Heart left ventricle (tissue), 16 donors: ENCODE measurements at places on chromosomes 7 and 10.

DNA sequence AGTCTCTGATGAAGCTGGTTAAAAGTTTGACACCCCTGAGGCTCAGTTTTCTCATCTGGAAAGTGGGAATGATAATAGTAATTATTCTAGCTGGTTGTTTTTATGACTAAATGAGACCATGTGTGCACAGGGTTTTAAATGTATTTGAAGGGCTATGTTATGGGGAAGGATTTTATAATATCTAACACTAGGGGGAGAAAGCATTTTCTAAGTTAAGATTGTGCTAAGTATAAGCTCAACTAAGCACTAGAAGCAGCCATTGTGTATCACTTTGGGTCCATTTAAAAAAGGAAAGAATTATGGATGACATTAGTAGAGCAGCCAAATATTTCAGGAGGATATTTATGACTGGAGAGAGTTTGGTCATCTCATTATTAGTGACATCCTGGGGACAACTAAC, 49.5 kb upstream of the CREB5 start:
- no peak for DNase-seq

- no peak for DNase-seq
Observed at GRCh38 chr10:29319205-29319781, 30.4 kb downstream of the LYZL1 start.

DNA sequence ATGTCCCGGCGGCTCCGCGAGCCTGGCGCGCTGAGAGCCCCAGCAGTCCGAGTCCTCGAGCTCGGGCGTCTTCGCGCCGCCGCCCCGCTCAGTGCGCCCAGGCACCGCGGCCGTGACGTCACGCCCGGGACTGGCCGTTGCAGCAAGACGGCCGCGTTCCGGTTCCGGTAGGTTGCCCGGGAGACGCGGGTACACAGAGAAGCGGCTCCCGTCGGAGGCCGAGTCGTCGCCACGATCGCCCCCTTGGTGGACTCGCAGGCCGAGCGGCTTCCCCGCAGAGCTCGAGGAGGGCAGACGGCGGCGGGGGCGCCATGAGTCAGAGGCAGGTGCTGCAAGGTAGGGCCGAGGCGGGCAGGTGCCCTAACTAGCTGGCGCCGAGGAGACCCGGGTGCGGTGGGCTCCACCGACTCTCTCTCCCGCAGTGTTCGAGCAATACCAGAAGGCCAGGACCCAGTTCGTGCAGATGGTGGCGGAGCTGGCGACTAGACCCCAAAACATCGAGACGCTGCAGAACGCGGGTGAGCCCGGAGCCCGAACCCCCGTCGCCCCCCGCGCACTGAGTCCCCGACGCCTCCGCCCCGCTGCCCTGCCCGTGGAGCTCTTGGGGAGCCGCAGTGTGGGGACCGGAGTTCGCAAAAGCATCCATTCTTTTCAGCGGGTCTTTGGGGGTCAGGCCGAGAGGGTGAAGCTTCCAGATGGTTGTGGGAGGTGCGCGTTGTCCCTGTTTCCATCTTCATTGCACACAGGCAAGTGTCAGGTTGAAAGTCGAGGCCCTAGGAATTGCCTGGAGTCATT, at the start of gene SPAG6:
Gene SPAG6, plus strand, starts transcription at position 196 of the 795 bp plus-strand sequence. Its CDS starts 116 bp downstream, at position 312.
- peak; percentile 46 for DNase-seq

GRCh38 chr10:128463991-128464760, 338.0 kb upstream of the MKI67 start:
- peak; percentile 76 for DNase-seq

GRCh38 chr7:1741751-1742554, 71.9 kb downstream of the ELFN1 start:
- no peak for DNase-seq

- DNase-seq, result peak; percentile 81
Observed at GRCh38 chr10:80196270-80196949, 8.9 kb downstream of the ANXA11 start.

DNA sequence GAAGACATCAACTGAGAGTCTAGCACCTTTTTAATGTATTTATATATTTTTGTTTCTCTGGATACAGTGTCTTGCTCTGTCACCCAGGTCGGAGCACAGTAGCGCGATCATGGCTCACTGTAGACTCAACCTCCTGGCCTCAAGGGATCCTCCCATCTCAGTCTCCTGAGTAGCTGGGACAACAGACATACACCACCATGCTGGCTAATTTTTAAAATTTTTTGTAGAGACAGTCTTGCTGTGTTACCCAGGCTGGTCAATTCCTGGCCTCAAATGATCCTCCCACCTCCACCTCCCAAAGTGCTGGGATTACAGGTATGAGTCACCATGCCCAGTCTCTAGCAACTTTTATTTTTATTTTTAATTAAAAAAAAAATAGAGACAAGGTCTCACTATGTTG, 51.4 kb upstream of the ANLN start:
- no peak for DNase-seq

DNA sequence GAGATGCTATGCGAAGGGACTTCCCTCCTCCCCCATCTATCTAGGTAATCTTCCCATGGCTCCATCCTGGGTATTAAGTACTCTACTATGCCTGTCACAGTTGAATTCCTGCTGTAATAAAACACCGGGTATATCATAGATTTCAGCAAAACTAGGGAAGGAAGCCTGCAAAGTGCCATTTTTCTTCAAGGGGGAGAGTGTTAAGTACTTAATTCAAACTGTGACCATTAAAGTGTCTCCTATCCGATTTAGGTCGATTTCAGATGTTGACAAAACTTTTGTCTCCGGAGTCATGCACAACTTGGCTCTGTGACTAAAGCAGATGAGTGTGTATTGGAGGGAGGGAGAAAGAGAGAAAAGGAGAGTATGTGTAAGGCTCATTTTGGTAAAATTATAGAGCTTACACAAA, 4.6 kb downstream of the HOXA4 start:
- DNase-seq, result no peak

GRCh38 chr7:295155-296154, 5.5 kb downstream of the FOXL3 start:
- no peak for DNase-seq

DNA sequence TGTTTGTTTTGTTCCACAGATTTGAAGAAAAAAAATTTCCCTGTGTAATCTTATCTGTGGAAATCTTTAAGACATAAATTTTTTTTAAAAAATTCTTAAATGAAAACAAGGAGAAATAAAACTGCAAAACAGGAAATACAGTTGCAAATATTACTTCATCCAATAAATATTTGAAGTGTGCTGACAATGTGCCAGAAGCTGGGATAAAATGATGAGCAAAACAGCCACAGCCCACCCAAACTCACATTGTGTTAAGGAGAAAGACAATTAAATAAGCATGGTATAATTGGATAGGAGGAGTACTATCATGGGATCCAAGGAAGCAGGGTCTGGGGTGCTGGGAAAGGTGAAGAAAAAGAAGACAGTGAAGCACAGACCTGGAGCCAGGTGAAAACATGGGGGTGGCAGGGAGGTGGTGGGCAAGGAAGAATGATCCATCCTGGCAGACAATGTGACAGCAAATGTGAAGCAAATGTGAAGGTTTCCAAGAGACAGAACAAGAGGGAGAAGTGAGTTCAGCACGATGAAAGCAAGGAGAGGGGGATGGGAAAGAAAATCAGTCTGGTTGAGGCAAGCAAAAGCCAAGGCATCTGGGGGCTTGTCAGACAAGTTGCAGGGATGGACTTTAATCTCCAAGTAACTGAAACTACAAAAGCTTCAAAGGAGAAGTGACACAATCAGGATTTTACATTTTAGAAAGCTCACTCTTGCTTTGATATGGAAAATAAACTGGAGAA, 135.9 kb downstream of the HIBADH start:
- DNase-seq, result no peak

DNA sequence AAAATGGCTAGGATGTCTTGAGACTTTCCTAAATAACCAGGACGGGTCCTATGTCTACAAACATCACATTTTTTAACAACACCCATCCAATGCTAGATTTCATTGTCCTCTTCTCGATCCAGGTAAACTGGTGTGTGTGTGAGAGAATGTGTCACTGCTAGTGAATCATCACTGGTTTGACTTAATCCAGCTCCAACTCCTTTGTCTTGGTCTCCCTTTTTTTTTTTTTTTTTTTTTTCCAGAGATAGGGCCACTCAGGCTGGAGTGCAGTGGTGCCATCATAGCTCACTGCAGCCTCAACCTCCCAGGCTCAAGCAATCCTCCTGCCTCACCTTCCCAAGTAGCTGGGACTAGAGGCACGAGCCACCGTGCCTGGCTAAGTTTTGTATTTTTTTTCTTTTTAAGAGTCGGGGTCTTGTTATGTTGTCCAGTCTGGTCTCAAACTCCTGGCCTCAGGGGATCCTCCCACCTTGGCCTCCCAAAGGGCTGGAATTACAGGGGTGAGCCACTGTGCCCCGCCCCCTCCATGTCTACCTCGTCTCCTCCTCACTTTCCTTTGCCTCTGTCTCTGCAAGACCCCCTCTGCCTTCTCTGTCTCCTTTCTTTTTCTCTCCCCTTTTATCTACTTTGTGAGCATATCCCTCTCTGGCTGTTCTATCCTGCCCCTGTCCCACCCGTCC, 2.2 kb upstream of the UFSP1 start:
- no peak for DNase-seq

DNA sequence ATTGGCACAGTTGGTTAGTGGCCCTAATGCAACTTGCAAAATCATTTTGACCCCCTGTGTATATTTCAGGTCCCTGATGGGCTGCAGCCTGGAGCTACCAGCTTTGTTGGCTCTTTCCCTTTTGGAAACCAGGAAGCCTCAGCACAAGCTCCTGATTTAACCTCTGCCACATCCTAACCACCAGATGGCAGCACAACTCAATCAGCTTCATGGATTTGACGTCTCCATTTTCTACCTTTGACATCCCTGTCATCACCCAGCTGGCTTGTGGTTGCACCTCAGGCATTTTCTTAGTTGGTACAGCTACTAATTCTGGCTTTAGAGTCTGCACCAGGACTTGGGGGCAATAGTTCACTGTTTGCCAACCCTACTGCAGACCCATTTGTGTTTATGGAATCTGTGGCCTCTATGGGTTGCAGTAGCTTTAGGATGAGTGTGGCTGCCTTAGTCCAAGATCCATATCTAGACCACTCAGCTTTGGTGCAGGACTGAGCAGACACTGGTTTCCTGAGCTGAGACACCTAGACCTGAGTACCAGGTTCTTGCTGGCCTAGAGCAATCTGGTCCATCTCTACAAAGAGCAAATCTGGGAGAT, 456.2 kb downstream of the REEP3 start:
- no peak for DNase-seq

DNA sequence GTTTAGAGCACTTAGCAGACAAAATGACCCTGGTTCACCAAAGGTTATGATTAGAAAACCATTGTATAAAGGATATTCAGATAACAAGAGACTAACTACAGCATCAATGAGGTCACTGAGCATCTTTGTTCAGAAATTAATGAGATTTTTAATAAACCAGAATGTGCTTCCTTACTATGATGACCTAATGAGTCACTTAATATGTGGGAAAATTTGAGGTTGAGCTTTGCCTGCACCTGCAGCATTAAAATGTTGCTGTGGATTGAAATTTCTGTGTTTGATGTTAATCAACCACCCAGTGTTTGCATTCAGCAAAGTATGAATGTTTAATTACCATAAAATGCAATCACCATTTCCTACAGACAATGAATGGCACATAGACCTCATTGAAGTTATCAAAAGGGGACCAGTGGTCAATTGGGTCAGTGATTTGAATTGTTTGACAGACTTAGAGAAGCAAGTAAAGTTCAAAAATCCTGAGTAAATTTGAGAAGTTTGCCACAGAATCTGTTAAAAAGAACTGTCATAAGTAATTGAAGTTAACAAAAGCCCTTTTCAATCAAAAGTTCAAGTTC, 45.8 kb downstream of the EXOC6 start:
- DNase-seq, result no peak

- DNase-seq, result no peak
Observed at GRCh38 chr7:127946847-127947246, 84.4 kb downstream of the LRRC4 start.

DNA sequence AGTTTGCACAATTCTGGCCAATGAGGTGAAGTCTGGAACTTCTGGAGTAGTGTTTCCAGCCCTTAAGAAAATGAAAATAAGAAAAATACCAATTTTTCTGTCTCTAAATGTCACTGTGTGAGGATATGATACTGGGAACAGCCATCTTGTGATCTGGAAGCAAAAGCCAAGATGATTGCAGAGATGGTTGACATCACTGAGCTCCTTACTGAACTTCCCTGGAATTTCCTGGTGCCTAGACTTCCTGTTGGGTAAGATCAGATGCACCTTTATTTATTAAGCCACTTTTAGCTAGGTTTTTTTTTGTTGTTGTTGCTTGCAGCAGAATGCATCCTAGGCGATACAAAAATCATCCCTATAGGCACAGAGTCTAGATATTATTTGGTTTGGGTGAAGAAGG, 27.3 kb upstream of the INHBA start:
- DNase-seq, result no peak

DNA sequence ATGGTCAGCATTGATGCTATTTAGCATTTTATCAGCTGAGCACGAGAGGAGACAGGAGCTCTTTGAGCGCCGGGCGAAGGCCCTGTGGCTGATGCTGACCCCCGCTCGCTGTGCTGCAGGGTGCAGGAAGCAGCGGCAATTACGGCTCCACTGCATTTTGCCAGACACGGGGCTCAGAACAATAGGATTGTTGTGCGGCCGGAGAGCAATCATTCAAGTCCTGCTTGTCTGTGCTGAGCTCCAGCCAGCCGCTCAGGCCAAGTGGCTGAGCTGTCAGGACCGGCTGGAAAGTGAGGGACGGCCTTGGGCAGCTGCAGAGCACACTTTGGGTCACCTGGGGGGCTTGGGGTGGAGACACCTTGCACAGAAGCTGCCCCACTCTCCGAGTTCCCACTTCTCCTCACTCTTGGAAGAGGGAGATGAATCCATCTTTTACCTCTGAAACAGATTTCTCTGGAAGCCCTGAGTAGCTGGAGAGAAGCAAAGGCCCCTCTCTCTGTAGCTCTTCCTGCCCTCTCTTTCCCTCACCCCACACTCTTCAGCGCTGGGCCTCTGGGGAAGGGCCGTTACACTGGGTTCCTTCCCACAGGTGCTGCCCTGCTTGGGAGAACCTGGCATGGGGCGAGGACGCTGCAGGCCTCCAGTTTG, 17.3 kb upstream of the ADARB2 start:
- DNase-seq, result no peak

DNA sequence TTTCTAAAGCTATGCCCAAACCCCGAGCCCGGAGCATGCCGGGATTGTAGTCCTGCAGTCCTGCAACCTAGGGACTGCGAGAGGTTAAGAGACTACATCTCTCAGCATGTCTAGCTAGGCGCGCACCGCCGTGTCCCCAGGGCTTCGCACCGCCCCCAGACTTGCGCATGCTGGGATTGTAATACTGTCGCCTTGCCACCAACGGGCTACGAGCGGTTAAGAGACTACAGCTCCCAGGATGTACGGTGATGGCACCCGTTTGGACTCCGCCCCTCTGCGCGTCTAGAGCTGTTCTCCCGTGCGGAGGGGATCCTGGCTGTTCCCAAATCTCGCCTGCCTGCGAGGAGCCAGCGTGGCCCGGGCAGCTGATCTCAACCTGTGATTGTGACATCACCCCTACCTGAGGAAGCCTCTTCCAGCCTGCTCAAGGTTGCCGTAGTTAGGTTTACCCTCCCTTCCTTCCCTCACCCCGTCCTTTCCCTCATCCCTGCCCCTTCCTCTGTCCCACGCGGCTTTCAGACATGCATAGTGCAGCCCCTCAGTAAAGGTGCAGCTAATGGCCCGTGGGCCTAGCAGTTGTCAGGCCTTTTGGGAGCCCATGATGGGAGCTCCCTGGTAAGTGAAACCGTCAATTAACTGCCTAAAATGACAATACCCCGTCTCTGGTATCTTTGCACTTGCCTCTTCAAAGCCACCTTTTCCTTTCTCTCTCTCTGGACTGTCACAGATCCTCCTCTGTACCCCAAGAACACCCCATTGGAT, 6.3 kb upstream of the ZNF736 start:
- DNase-seq, result peak; percentile 96
